Osteoblast (primary cell): ENCODE measurements at places on chromosomes 6 and 20. TPM values are rescaled to one million over a fixed set of nuclear protein-coding genes. Genes with fewer than 3 reads are reported as not detected.

Gene HAO1
- not detected in 2 replicates for total RNA-seq

Gene CYP21A2
- total RNA-seq = under 0.01 and 0.72 TPM in 2 replicates

Gene SNX5
- total RNA-seq = 89.9 and 93.7 TPM in 2 replicates

Gene KCNQ5
- total RNA-seq = 4.0 and 8.5 TPM in 2 replicates

Gene CDSN
- not detected in 2 replicates for total RNA-seq

Gene CENPW
- total RNA-seq = 1.1 and 3.8 TPM in 2 replicates

Gene SCGN
- total RNA-seq = not detected in 2 replicates

Gene LRP11
- total RNA-seq = 39.4 and 54.2 TPM in 2 replicates

Gene GMPR
- 6.5 and 7.4 TPM in 2 replicates for total RNA-seq

Gene RAET1G
- 1.5 and 1.8 TPM in 2 replicates for total RNA-seq

Gene TOP1
- total RNA-seq = 9.4 and 10.5 TPM in 2 replicates

Gene VSTM2L
- 2.5 and 2.9 TPM in 2 replicates for total RNA-seq

Gene NR2E1
- not detected in 2 replicates for total RNA-seq

Gene SLA2
- total RNA-seq = under 0.01 and 0.36 TPM in 2 replicates

Gene TCF21
- not detected in 2 replicates for total RNA-seq

Gene TEAD3
- 10.9 and 11.2 TPM in 2 replicates for total RNA-seq

Gene OLIG3
- not detected in 2 replicates for total RNA-seq

Gene PGBD1
- total RNA-seq = 6.2 and 8.0 TPM in 2 replicates

Gene TULP1
- not detected in 2 replicates for total RNA-seq

Gene SEMG1
- not detected in 2 replicates for total RNA-seq

Gene HRH3
- total RNA-seq = not detected in 2 replicates

Gene WFDC12
- total RNA-seq = not detected in 2 replicates

Gene CRISP3
- not detected in 2 replicates for total RNA-seq

Gene SMPD2
- 14.8 and 15.0 TPM in 2 replicates for total RNA-seq
